ENCODE measurements at places on chromosomes 5 and 9. TPM values are rescaled to one million over a fixed set of nuclear protein-coding genes. Genes with fewer than 3 reads are reported as not detected.

DNA sequence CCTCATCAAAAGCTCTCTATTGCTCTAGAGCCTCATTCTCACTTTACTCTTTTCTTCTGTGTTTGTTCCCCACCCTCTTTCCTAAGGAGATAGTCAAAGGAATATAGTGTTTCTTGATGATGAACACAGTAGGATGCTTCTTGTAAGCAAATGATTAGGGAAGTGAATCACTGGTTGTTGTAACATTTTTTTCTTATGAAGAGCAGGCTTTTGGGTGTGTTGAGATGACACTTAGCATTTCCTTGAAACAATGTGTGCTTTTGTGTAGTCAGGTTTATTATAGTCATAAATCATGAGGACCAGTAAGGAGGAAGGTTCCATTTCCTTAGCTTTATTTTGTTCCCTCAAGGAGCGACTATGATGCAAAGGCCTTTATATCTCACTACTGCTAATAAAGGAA is 1991.3 kb upstream of the C9orf72 start:
- H3K4me1 ChIP-seq = no peaks in the 10 kb centered on the region
- H3K4me3 ChIP-seq = no peak overlapping the region
- no peaks in the 10 kb centered on the region for H3K27me3 ChIP-seq
- H3K36me3 ChIP-seq = no peaks in the 10 kb centered on the region
- H3K27ac ChIP-seq = no peak overlapping the region
- DNase-seq = no peak

- peak overlapping the region; percentile 67 for H3K27ac ChIP-seq
- no peak overlapping the region for H3K4me3 ChIP-seq
- peaks cover 6% of the 10 kb centered on the region for H3K4me1 ChIP-seq
- H3K36me3 ChIP-seq = no peaks in the 10 kb centered on the region
Observed at GRCh38 chr5:139141446-139142204, 56.5 kb downstream of the SIL1 start.

DNA sequence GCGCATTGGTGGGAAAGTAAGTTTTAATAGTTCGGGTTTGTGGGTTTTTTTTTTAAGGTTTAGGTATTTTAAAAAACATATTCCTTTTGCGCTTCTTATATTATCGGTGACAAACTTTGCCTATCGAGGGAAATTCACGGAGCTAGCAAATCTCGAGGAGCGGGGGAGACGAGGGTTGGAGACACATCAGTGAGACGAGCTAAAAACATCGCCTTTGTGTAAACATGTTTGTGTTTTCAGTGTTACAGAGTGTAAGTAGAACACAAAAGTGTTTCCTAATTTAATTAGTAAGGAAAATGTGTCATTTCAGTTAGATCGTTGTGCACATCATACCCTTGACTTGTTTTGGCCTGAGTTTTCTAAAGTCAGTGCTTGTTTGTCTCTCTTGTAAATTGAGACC is 945 bp downstream of the BTF3 start:
- peaks cover 10% of the 10 kb centered on the region for H3K36me3 ChIP-seq
- H3K4me3 ChIP-seq = peak overlapping the region; percentile 94
- H3K4me1 ChIP-seq = peaks cover 2% of the 10 kb centered on the region
- H3K27ac ChIP-seq = no peak overlapping the region
- no peak for DNase-seq

Gene ALDH7A1
- total RNA-seq = 35.5 TPM
